ENCODE measurements at places on chromosomes 3 and 15. TPM values are rescaled to one million over a fixed set of nuclear protein-coding genes. Genes with fewer than 3 reads are reported as not detected.

- H3K27me3 ChIP-seq = no peaks in the 10 kb centered on the region
- H3K36me3 ChIP-seq = peaks cover 34% of the 10 kb centered on the region
- no peak overlapping the region for H3K4me3 ChIP-seq
- DNase-seq = no peak
- H3K27ac ChIP-seq = no peak overlapping the region
Observed at GRCh38 chr15:42836251-42836650, 84.3 kb downstream of the TTBK2 start.

- H3K27me3 ChIP-seq = no peaks in the 10 kb centered on the region
- H3K36me3 ChIP-seq = peaks cover 33% of the 10 kb centered on the region
- no peak overlapping the region for H3K4me3 ChIP-seq
- no peaks in the 10 kb centered on the region for H3K4me1 ChIP-seq
Observed at GRCh38 chr3:67460841-67461510, 193.4 kb downstream of the SUCLG2 start.

DNA sequence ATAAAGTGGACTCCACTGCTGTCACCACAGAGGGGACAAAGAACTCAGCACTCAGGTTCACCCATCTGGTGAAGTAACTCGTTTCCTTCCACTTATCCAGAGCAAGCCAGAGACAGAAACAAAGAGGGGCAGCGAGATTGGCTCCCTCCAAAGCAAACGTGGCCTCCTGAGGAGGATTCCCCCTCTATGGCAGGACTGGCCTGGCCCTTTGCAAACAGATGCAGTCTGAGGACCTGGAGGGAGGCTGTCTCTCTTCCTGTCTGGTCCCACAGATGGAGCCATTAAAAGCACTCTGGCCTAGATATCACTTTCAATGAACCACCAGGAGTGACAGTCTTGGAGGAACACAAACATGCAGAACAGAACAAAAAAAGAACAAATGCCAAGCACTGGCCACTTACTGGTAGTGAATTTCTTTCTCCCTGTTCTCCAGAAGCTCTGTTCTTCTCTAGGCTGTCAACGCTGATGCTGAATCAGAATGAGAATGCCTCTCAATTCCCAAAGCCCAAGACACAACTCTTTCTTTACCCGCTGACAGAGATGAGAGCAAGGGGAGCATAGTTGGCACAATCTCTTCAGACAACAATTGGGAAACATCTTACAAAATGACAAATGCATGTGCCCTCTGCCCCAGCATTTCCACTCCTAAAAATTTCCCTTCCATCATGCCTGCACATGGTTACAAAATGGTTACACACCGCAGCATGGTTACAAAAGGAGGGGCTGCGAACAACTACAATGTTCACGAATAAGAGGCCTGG lies 14.3 kb downstream of the KLHL25 start:
- no peak overlapping the region for H3K4me3 ChIP-seq
- H3K4me1 ChIP-seq = peaks cover 4% of the 10 kb centered on the region
- no peak overlapping the region for H3K27ac ChIP-seq
- no peak for DNase-seq

- H3K4me3 ChIP-seq = peak overlapping the region; percentile 51
- no peaks in the 10 kb centered on the region for H3K27me3 ChIP-seq
- peaks cover 74% of the 10 kb centered on the region for H3K36me3 ChIP-seq
- H3K27ac ChIP-seq = peak overlapping the region; percentile 90
Observed at GRCh38 chr3:16378415-16378814, 113.4 kb downstream of the OXNAD1 start.

DNA sequence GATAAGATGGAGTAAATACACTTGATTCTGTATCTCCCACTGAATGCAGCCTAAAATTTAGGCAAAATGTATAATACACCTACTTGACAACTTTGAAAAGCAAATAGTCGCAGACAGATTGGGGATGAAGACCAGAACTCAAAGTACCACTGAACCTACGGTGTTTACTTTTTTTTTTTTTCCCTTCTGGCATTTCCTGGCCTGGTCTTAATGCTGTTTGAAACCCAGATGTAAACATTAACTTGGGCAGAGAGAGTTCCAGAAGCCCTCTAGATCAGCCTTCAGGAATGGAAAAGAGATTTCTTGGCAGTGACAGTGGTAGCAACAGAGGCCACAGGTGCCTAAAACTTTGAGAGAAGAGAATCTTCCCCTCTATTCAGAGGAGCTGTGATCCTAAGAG lies 27.8 kb downstream of the ALPK3 start:
- H3K4me1 ChIP-seq = no peaks in the 10 kb centered on the region
- DNase-seq = no peak
- no peaks in the 10 kb centered on the region for H3K27me3 ChIP-seq
- H3K4me3 ChIP-seq = no peak overlapping the region
- peaks cover 2% of the 10 kb centered on the region for H3K36me3 ChIP-seq
- no peak overlapping the region for H3K27ac ChIP-seq

DNA sequence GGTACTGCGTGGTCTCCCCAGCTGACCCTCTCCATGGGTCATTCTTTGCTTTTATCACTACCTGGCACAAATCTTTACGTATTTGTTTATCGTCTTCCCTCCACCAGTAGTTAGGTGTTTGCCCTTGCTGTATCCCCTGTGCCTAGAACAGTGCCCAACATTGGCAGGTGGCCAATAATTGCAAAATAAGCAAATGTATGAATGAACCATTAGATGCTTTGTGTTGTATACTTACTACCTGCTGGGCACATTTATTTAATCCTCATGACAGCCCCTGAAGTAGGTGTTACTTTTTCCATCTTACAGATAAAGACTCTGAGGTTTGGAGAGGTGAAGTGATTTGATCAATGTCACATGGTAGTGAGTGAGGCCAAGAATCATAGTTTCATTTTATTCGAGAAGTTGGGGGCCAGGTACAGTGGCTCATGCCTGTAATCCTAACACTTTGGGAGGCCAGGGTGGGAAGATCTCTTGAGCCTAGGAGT lies 2.0 kb upstream of the TWF2 start:
- peak overlapping the region; percentile 87 for H3K27ac ChIP-seq
- no peak for DNase-seq
- H3K4me1 ChIP-seq = peaks cover 76% of the 10 kb centered on the region
- H3K4me3 ChIP-seq = peak overlapping the region; percentile 96
- H3K36me3 ChIP-seq = peaks cover 11% of the 10 kb centered on the region

GRCh38 chr3:115071601-115072000 lies 75.5 kb downstream of the ZBTB20 start:
- H3K27ac ChIP-seq = no peak overlapping the region
- peaks cover 32% of the 10 kb centered on the region for H3K36me3 ChIP-seq
- peaks cover 2% of the 10 kb centered on the region for H3K4me1 ChIP-seq
- no peak for DNase-seq
- H3K27me3 ChIP-seq = no peaks in the 10 kb centered on the region

GRCh38 chr3:81336470-81336869 lies 425.0 kb downstream of the GBE1 start:
- H3K27me3 ChIP-seq = no peaks in the 10 kb centered on the region
- no peak for DNase-seq
- H3K36me3 ChIP-seq = no peaks in the 10 kb centered on the region
- H3K4me3 ChIP-seq = no peak overlapping the region

DNA sequence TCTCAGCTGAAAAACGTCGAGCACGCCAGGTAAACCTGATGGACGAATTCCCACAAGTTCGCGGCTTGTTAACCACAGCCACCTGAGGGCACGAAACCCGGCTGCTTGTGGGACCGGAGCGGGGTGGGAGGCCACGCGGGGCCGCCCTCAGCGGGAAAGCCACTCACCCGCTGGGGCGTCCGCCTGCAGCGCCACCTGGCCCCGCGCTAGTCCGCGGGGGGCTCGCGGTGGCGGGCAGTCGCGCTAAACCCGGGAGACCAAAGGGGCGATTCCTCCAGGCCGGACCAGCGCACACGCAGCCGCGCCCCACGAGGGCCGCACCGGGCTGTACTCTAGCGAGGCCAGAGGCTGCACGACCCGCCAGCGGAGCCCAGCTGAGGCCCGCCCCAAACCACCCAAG lies 15.7 kb upstream of the CFAP161 start:
- peaks cover 34% of the 10 kb centered on the region for H3K27me3 ChIP-seq
- no peak for DNase-seq
- no peaks in the 10 kb centered on the region for H3K36me3 ChIP-seq
- peaks cover 2% of the 10 kb centered on the region for H3K4me1 ChIP-seq
- no peak overlapping the region for H3K27ac ChIP-seq

RNF13 gene
- total RNA-seq = 59.6 TPM

TLR9 gene
- 10.4 TPM for total RNA-seq
